ENCODE measurements at places on chromosomes 2 and 18. TPM values are rescaled to one million over a fixed set of nuclear protein-coding genes. Genes with fewer than 3 reads are reported as not detected.

Gene DCDC2C
- total RNA-seq = not detected

Gene C2orf81
- 3.4 TPM for total RNA-seq

GRCh38 chr2:96859681-96860064 is 1.9 kb upstream of the ANKRD39 start:
- H3K4me3 ChIP-seq = no peak overlapping the region
- H3K27me3 ChIP-seq = no peaks in the 10 kb centered on the region
- H3K4me1 ChIP-seq = peaks cover 51% of the 10 kb centered on the region
- no peak overlapping the region for H3K27ac ChIP-seq
- H3K36me3 ChIP-seq = peaks cover 37% of the 10 kb centered on the region

- H3K27ac ChIP-seq = no peak overlapping the region
- no peak for DNase-seq
- no peak overlapping the region for H3K4me3 ChIP-seq
Observed at GRCh38 chr18:24678626-24679025, 218.2 kb downstream of the HRH4 start.

GRCh38 chr2:150350500-150350899 is 137.0 kb downstream of the RND3 start:
- H3K4me3 ChIP-seq = no peak overlapping the region
- no peaks in the 10 kb centered on the region for H3K4me1 ChIP-seq
- no peaks in the 10 kb centered on the region for H3K36me3 ChIP-seq
- H3K27me3 ChIP-seq = no peaks in the 10 kb centered on the region

- DNase-seq = no peak
- no peak overlapping the region for H3K4me3 ChIP-seq
- no peaks in the 10 kb centered on the region for H3K27me3 ChIP-seq
- H3K27ac ChIP-seq = no peak overlapping the region
- no peaks in the 10 kb centered on the region for H3K36me3 ChIP-seq
- no peaks in the 10 kb centered on the region for H3K4me1 ChIP-seq
Observed at GRCh38 chr18:41121116-41121826, 833.8 kb upstream of the PIK3C3 start.

All from CD4-positive, alpha-beta T cell (primary cell).